Chondrocyte (in vitro differentiated cells): ENCODE measurements at places on chromosomes 2 and 18.

DNA sequence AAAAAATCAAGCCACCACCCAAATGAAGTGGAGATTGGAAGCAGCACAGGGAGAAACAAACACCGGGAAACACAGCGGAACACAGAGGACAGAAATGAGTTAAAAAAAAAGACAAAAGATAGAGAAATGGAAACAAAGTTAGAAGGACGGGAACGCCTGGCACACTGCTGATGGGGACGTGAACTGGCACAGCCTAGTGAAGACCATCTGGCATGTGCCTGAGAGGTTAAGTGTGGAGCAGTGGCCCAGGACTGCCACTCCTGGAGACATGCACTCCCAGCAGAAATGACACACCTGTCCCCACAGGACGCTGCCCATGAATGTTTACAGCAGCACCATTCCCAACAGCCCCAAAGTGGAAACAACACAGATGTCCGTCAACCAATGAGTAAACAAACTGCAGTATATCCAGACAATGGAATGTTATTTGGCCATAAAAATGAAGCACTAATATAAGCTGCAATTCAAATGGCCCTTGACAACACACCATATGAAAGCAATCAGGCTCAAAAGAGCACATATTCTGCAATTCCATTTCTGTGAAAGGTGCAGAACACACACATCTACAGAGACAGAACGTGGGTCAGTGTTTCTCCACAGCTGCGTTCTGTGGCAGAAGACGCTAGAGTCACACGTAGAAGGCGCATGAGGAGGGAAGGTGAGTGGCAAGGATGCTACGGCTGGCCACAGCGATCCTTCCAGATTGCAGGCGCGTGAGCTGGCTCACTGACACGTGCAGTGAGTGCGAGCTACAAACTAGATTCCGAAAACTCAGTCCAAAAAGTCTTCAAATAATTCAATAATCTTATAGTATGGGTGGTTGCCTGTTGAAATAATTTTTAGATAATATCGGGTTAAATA, 24.6 kb downstream of the THAP4 start:
- no peak for DNase-seq

DNA sequence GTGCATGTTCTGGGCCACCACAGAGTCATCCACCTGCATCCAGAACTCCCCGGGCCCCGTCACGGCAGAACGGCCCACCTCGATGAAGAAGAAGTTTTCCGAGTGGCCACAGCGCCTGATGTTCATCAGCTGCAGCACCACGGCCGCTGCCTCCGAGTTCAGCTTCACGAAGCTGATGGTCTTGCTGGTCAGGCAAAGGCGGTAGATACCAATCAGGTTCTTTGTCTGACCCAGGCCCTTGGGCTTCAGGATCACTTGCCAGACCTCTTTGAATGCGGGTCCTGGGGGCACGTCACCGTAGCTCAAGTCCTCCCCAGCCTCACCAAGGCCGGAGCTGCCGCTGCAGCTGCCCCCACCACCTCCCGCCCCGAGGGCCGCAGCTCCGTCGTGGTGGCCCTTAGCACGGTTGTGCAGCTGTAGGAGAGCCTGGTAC, 1.6 kb downstream of the IRS1 start:
- DNase-seq: no peak

- DNase-seq: no peak
Observed at GRCh38 chr18:77016936-77017335, 115.6 kb downstream of the MBP start.

GRCh38 chr18:13382366-13382953, 163.9 kb downstream of the LDLRAD4 start:
- no peak for DNase-seq

DNA sequence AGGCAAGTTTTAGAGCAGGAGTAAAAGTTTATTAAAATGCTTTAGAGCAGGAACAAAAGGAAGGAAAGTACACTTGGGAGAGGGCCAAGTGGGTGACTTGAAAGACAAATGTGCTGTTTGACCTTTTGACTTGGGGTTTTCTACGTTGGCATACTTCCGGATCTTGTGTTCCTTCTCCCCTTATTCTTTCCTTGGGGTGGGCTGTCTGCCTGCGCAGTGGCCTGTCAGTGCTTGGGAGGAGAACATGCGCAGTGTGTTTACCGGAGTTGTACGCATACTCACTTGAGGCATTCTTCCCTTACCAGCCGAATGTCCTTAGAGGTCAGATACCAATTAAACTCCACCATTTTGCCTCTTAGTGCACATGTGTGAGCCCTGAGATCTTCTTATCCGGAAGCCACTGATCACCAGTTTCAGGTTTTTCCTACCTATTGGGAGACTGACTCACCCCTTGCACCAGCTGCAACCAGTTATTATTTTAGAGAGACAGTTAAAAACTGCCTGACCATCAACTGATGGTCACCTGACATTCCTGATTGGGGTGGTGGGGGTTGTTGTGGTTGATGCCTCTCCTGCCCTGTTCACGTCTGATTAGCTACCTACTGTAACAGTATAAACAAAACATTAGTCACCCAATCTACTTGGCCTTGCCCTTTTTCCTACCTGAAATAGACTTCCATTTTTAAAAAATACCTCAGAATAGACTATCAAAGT, 67.5 kb downstream of the NYAP2 start:
- DNase-seq: no peak

GRCh38 chr18:57798713-57799373, 4.3 kb downstream of the ATP8B1 start:
- DNase-seq: no peak

DNA sequence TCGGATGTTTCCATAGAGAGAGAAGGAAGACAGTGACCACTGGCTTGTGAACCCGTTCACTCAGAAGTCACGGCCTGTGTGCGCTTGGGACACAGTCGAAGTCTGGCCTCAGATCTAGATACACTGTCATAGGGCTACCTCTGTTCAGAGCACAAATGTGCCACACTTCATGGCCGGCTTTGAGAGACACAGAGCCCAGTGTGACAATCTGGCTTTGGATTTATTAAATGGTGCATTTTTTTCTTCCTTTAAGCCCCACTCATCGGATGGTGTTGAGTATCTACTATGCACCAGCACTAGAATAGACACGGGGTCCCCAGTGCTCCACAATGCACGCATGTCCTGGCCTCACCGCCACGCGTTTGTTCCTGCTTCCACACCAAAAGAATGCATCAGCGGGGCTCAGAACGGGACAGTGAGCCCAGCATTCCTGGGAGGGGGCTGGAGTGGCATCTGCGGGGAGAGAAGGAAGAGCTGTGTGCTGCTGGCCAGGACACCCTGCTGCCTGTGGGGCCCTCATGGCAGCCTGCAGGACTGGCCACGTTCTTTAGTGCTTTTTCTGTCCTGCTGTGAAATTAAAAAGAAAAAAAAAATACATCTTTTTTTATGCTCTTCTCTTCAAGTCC, 738.9 kb upstream of the SALL3 start:
- DNase-seq: no peak

DNA sequence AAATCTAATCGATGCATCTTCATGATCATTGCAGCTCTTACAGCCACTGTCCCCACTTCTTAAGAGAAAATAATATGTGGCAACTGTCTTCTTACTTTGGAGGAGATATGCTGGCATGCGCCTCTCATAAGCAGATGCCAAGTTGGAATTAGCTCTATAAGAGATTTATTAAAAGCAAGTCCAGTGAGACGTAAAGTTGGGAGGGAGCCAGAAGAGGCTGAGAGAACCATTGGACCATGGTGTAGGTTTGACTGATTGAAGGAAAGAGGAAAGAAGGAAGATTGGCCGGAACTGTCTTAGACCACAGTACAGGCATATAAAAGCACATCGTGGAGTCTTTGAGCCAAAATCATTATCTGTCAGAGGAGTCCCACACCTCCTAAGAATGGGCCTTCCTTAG, 265.7 kb upstream of the ZC3H15 start:
- no peak for DNase-seq

DNA sequence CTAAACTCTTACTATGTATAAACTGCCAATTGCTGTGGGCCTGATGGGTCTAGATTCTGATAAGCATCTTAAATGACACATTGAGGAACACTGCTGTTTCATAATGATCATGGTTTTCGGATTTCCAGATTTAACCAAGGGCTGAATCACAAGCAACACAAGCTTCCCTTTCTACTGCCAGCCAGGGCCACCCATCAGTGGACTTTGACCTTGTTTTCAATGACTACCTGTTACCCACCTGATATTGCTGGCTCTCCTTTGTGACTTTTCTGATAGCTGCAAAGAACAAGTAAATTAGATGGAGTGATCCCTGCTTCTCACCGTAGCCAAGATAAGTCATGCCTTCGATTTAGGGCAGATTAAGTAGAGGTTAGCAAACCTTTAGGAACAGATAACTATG, 259.0 kb downstream of the PAX3 start:
- no peak for DNase-seq

DNA sequence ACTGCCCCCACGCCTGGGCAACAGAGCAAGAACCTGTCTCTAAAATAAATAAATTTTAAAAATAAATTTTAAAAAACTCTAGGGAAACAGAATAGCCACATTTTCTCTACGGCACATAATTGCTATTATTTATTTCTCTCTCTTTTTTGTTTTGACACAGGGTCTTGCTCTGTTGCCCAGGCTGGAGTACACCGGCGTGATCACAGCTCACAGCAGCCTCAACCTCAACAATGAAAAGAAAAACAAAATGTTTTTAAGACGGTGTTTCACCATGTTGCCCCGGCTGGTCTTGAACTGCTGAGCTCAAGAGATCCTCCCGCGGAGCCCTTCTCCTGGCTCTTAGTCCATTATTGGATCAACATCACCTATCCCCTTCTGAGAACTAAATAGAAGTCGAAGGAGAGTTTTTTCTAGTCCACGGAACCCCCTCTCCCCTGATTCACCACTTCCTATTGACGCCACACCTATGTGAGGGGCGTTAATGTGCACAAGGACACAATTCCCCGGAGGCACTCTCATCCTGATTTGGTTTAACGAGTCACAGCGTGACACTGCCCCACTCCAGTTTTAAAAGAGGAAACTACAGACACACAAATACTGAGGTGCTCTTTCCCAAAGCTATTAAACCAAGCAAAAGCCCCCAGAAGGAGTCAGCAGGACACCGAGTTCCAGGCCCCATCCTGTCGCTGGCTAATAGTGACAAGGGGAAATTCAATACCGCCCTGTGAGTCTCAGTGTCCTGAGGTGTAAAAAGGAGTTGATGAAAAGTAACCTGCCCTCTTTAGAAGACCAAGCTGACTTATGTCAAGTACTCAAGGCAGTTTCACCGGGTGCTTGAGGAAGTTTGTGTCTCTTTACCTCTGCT, 1.1 kb downstream of the NPC1 start:
- DNase-seq: no peak
